ENCODE measurements at places on chromosomes 2 and 18.
A peak's percentile ranks its signal among the peaks of the same experiment; 100 is the strongest.

DNA sequence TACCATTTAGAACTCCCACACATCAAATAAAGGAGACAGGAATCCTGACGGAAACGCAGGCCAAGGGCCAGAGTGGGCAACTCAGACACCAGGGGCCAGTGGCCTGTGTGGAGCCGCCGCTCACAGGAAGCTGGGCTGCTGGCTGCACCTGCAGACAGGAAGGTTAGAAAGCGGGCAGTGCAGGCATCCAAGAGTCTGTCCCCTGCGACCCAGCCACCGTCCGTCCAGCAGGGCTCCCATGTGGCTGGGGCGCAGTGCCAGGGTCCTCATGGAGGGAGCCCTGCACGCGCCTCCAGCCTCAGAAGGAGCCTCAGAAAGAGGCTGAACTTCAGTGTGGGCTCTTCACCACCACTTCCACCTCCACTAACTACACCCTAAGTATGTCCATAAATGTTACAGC lies 2.5 kb upstream of the ANO7 start:
- no peak for DNase-seq

- DNase-seq: no peak
Measured at GRCh38 chr2:113131352-113132185, 4.2 kb downstream of the IL1RN start.

- no peak for DNase-seq
Measured at GRCh38 chr2:129611471-129611870, 368.0 kb upstream of the RAB6C start.

- DNase-seq: no peak
Measured at GRCh38 chr18:9354256-9354655, 19.7 kb downstream of the TWSG1 start.

DNA sequence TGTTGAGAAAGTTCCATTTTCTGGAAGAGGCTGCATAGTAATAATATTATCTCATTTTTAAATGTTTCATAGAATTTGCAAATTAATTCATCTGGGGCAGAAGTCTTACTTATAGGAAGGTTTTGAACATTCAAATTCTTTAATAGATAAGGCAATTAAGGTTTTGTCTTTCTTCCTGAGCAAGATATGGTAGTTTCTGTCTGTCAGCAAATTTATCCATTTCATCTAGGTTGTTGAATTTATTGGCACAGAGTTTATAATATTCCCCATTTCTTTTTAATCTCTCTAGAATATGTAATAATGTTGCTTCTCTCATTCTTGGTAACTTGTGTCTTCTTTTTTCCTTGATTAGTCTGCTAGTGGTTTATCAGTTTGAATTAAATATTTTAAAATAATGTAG lies 90.2 kb upstream of the EPB41L5 start:
- no peak for DNase-seq

DNA sequence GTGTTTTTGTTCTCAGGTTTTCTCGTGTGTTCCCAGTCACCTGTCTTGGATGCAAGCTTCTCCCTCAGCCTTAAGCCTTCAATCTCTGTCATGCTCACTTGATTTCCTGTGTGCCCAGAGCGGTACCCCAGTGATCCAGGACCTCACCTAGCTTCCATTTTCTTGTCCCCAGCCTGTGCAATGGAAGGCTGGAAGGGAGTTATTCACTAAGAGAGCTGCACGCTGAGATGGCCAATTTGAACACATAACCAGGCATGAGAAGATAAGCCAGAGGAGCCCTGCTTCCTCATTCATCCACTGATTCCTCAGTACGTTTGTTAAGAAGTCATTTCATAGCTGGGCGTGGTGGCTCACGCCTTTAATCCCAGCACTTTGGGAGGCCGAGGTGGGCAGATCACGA lies 130.8 kb upstream of the SERPINE2 start:
- DNase-seq: no peak

DNA sequence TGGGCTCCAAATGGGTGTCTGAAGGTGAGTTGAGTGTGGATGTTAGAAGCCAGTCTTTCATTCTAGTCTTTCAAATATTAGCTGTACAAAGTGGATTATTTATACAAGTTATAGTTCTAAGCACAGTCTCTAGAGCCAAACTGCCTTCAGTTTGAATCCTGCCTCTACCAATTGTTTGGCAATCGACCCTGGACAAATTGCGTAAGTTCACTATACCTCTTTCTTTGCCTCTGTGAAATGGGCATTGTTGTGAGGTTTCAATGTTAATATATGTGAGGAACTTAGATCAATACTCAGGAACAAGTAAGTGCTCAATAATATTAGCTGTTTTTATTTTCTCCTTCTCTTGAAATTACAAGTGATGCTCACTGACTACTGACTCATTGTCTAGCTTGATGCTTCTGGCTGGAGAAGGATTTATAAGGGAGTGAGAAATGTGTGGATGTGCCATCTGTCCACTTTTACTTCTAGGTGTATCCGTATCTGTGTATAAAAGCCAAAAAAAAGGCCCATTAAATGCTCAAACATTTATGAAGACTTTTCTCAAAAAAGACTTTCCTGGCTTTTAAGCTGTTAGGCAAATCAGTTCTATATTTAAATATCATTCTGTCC lies 48.1 kb upstream of the RAPH1 start:
- no peak for DNase-seq

- DNase-seq: no peak
Measured at GRCh38 chr2:168178520-168179324, 68.7 kb downstream of the STK39 start.

GRCh38 chr2:10410001-10410822 lies 37.9 kb downstream of the ODC1 start:
- no peak for DNase-seq

- DNase-seq: no peak
Measured at GRCh38 chr2:9983401-9984216, 32.1 kb downstream of the GRHL1 start.

- no peak for DNase-seq
Measured at GRCh38 chr18:55100817-55101457, 141.7 kb upstream of the CCDC68 start.

- DNase-seq: no peak
Measured at GRCh38 chr18:76604935-76605240, 109.8 kb upstream of the ZNF516 start.

DNA sequence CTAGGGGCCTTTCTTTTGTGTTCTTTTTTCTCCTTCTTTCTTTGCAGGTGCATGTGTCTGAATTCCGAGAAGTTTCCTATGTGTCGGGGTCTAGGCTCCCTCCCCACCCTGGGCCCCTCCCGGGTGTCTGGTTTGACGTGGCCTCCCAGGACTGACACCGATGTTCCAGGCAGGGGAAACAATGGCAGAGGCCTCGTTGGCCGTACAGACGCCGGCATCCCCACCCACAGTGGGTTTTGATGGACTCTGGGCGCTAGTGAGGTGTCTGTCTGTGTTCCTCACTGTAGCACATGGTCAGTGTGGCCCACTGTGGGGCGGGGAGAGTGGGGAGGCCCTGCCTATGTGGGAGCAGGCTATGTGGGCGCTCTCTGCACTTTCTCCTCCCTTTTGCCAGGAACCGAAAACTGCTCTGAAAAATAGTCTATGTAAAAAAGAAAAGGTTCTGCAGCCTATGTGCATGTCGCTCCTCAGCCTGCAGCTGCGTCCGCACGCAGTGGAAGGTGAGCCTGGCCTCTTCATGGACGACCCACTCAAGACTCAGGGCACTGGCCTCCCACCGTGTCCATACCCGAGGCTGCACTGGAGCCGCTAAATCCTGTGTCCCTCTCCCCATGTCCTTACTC lies 90.9 kb upstream of the ASB18 start:
- no peak for DNase-seq

DNA sequence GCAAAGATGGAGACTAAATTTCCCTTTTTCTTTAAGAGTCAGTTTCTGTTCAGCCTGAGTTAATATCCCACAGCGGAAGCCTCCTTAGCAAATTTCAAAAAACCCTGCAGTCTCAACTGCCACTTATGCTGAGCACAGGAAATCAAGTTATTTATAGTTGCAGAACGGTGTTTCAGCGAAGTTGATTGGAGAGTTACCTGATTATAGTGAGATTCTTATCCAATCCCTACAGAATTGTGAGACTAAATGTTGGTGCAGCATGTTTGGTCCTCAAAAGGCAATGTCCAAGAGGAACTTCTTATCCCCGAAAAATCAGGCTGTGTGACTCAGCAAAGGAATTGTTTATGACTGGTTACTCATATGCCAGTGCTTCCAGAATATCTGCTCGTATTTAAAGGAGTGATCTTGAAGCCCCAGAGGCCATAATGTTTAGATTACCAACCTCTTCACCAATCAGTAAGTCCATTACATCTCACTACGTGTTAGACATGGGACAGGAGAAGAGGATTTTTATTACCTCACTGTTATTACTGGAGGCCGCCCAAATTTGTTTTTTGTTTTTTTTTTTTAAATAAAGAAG lies 67.9 kb downstream of the LRRFIP1 start:
- no peak for DNase-seq

- DNase-seq: peak; percentile 48
Measured at GRCh38 chr2:96156926-96157648, 11.8 kb upstream of the DUSP2 start.

DNA sequence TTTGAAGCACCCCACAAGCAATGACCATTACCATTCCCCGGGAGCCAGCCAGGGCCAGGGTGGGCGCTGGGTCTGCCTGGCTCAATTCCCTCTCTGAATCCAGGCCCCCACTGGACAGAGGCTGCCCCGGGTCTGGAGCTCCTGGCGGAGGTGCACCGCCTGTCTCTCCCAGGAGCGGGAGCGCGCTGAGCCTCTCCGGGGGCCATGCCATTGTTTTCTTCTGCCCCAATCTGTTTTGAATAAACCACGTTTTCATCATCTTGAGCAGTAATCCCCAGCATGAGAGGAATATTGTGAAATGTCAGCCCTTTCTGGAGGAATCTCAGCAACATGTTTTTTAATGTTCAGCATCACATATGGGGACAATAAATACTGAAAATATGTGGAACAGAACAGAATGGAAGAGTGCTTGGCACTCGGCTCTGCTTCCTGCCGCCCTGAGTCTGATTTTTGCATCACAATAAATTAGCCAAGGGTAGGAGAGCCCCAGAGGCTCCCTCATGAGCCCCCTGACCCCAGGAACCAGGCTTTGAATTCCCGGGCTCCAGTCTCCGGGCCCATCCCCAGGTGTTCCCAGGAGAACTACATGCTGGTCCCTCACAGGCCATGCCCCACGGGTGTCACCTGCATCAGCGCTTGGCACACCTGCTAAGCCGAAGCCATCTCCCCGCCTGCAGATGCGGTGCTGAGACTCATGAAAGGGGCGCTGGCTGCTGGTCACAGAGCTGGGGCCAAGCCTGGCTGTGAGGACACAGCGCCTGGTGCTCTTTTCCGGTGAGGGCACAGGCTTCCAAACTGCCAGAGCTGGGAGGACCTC lies 88.8 kb downstream of the INHBB start:
- peak; percentile 74 for DNase-seq

- DNase-seq: no peak
Measured at GRCh38 chr18:49015886-49016647, 65.3 kb upstream of the SMAD7 start.

DNA sequence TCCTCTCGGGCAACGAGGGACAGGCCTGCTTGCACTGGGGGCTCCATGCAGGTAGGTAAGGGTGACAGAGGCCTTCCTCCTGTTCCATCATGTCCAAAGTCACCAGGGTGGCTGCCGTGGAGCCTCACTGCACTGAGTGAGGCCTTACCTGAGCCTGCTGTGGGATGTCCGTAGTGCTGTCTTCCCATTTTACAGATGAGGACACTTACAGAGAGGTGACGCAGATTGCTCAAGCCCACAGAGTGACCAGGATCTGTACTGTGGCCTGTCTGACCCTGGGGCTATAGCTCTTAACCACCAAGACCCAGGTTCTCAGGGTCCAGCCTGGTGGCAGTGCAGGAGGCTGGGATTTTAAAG lies 5.4 kb downstream of the ATOH8 start:
- no peak for DNase-seq

DNA sequence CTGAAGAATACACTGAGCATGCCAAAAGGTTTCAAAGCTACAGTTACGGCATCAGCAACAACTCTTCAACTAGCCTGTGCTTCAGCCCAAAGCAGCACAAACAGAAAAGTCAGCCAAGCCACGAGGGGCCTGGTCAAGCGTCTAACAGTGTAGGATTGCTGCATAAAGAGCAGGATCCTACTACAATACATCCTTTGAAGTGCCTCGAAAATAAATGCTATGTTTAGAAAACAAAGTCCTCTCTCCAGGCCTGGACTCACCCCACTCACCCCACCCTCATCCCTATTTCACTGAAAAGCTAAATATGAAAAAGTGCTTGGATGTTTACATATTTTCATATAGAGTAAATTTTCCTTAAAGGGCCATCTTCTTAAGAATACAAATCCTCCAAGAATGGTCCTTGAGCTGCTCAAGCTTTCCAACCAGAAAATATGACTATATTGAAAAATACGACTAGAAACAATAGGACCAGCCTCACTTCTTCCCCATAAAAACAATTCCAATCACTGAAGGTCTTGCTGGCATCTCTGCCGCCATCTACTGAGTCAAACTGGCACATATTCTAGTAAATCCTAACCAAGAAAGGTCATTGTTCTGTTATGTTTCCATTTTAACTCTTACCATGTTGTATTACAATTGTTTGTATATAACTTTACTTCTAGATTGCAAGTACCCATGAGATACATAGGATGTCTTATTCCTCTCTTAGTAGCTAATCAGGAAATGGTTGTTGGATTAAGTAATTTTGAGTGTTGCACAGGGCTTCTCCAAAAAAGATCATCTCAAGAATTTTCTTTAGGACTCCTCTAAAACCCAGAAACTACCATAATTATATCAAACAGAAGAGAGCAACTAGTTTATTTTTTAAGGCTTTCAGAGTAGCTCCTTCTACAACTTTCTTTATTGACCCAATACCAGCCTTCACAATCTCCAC lies 63.6 kb downstream of the CLHC1 start:
- no peak for DNase-seq

DNA sequence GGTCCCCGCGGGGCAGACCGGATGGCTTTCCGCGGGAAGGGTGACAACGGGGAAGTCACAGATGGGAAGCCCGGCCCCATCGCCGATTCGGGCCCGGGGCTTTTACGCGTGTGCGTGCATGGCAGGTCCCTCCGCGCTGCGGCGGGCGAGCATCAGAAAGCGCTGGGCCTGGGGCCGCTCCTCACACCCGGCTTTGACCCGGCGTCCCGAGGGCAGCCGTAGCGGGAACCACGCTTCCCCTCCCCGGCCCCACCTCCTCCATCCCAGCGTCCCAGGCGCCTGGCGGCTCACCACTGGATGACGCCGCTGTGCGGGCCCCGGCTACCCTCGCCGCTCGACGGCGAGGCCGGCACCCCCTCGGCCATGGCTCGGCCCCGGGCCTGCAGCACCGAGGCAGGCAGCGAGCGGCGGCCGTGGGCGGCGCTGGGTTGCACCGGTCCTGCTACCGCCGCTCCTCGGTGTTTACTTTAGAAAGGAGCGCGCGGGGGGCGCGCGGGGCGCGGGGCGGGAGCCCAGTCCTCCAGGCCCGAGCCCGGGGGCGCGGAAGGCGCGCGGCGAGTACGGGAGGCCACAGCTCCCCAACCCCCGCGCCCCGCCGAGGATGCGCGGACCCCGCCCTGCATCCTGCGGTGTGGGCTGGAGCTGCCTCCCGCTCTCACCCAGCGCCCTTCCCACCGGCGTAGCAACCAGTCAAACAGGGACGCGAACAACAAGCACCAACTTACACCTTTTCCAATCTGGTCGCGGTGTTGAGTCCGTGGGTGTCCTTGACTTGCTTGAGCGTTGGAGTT lies 806 bp downstream of the RFX8 start:
- no peak for DNase-seq

All from suprapubic skin (tissue), 4 donors.